ENCODE measurements at places on chromosomes 3 and 15. TPM values are rescaled to one million over a fixed set of nuclear protein-coding genes. Genes with fewer than 3 reads are reported as not detected.

The C3orf20 gene
- total RNA-seq, result not detected

The FMN1 gene
- 13.8 TPM for total RNA-seq

The C3orf49 gene
- total RNA-seq, result not detected

- no peak for DNase-seq
These were observed 218.1 kb downstream of the NAALADL2 start for GRCh38 chr3:175077216-175077615.

GRCh38 chr15:63530752-63531299 is 26.4 kb downstream of the USP3 start:
- no peak for DNase-seq

DNA sequence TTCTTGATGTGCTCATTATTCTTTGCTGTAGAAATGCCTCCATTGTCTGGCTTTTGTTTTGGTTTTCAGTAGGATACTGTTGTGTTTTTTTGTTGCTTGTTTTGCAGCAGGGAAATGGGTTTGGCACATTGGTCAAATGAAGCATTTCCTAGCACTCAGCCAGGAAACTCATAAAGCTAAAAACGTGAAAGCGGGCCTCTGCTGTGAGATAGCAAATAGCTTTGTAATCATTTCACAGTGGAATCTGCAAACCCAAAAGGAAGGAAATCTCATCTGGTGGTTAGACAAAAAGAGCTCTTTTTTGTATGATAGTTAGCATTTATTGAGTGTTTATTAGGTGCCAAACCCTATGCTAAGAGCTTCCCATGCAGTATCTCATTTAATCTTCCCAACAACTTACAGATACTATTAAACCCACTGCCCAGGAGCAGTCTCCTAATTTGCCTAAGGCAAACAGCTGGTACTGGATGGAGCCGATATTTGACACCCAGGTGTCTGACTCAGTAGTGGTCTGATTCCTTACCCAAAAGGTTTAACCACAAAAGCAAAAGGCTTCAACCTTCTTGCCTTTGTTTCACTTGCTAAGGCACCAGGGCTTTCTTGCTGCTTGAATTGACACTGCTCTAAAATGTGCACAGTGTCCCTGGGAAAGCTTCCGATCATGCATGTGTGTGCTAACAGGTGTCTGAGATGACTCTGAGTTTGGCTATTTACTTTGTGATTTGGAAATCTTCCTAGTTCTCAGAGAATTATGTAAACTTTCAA is 527.9 kb upstream of the MDFIC2 start:
- no peak for DNase-seq

All from thyroid gland (tissue), 4 donors.